ENCODE measurements at places on chromosomes 16 and 17. TPM values are rescaled to one million over a fixed set of nuclear protein-coding genes. Genes with fewer than 3 reads are reported as not detected.

Gene ODAD4
- total RNA-seq, result 0.75 TPM

- no peak for DNase-seq
Measured at GRCh38 chr16:86614699-86615098, 36.4 kb downstream of the FOXL1 start.

DNA sequence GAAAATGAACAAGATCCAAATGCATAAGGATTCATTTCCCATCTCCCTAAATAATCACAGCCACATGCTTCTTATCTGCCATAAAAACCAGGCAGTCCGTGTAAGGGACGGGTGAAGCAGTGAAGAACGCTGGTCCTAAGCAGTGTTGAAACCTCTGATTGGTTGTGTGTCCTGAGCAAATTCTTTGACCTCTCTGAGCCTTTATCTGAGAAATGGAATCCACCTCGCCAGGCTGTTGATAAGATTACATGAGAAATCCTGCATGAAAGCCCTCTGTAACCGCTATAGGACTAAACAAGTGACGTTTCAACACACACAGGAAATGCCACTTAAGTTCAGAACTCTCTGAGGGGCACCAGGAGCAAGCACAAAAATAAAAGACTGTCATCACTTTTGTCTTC lies 26.8 kb downstream of the GAS7 start:
- no peak for DNase-seq

DNA sequence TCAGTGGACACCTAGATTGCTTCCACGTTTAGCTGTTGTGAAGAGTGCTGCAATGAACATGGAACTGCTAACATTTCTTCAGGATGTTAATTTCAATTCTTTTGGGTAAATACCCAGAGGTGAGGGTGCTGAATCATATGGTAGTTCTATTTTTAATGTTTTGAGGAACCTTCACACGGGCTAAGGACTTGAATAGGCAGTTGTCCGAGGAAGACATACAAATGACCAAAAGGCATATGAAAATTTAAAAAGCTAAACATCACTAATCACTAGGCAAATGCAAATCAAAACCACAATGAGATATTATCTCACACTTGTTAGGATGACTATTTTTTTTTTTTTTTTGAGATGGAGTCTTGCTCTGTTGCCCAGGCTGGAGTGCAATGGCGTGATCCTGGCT lies 173.3 kb downstream of the PRKCB start:
- DNase-seq, result no peak

- DNase-seq, result no peak
Measured at GRCh38 chr17:10306585-10306984, 66.2 kb downstream of the MYH13 start.

DNA sequence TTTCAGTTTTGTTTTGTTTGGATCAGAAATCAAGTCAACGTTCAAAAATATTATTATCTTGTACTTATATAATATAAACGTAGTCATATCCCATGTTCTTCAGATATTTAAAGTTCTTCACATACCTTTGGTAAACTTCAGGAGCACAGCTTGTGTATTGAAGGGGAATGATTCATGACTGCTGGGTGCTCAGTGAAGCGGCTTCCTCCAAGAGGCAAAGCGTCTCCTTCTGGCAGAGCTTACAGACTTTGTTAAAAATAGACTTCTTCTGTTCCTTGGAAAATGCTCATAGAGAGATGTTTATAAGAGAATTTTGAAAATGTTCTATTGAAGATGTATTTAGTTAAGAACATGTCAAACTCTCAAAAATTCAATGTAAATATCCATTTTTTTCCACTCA lies 155.6 kb upstream of the CNTNAP4 start:
- DNase-seq, result no peak

Gene SMIM5
- total RNA-seq, result 12.5 TPM

DNA sequence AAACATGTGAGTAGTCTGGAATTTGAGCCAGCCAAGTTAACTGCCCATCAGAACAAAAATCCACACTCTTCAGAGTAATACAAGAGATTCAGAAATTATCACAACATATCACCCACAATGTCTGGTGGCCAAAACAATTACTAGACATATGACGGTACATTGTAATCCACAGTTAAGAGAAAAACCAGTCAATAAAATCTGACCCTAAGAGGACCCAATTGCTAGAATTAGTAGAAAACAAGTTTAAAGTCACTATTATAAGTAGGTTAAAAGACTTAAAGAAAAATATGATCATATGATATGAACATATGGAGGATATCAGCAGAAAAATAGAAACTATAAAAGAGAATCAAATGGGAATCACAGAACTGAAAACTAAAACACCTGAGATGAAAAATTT lies 15.8 kb downstream of the CMTR2 start:
- DNase-seq, result no peak

DNA sequence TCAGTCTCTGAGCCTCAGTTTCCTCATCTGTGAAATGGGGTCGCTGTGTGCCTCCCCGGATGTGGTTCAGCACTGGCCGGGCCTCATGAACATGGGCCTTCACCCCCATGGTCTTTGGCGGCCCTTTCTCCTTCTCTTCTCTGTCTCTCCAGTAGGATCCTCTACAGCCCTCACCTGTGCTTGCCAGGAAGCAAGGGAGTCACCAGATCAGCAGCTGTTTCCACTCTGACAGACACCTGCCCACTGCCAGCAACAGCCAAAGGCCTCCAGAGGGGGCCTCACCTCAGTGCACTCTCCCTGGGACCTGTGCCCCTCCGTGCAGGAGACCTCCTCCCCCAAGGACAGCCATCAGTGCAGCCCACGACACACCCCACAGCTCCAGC lies 89.4 kb downstream of the C16orf78 start:
- DNase-seq, result no peak

DNA sequence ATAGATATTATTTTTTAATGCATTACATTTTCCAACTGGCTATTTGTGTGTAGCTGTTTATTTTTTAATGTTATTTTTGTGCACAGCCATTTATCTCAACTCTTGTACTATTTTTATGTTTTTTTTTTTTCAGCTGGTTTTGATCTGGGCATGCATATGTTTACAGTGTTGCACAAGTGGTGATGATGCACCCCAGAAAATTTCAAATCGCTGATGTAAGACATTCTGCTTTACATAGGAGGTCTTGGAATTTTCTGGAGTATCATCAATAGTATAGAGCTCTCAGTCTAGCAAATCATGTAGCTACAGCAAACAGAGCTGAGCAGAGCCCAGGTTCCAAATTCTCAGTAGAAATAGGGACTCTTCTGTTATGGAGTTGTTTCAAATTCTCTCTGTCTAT lies 30.2 kb downstream of the CACNG5 start:
- no peak for DNase-seq

Gene LLGL1
- total RNA-seq, result 7.9 TPM

- DNase-seq, result peak; percentile 39
Measured at GRCh38 chr17:1010586-1010985, 13.7 kb downstream of the TIMM22 start.

DNA sequence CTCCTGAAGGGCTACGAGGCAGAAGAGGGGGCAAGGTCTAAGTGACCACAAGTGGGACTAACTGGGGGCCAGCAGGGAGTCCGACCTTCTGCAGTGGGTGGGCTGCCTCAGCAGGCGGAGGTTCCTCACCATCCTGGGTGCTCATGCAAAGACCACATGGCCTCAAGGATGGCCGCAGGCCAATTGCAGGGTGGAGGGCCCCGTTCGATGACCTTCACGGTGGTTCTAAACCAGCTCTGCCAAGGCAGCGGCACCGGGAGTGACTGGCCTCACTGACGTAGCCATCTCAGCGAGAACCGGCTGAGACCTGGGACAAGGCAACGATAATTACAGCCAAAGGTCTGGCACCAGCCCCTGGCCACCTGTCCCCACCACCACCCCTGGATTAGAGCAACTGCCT lies 5.7 kb downstream of the SMIM5 start:
- no peak for DNase-seq

DNA sequence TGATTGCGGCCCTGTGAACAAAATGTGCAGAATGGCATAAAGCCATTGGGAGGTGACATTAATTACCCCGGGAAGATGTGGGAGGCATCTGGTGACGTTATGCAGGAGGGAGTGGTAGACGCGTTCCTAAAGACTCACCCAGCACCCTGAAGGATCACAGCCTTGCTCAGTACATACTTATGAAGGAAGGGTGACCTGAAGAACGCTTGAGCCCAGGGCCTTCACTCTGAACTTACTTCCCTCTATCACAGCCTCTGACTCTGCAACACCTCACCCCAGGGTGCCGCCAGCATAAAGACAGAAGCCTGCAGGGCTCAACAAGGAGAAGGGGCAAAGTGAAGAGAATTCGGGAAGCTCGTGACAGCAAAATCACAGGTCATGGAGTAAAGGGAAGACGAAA lies 9.4 kb downstream of the MFSD6L start:
- DNase-seq, result no peak

Gene RABEP2
- 18.2 TPM for total RNA-seq

GRCh38 chr17:61996916-61997605 lies 68.0 kb downstream of the MED13 start:
- no peak for DNase-seq

Gene KRTAP9-4
- total RNA-seq, result not detected

- DNase-seq, result no peak
Measured at GRCh38 chr16:8278031-8278580, 312.2 kb downstream of the TMEM114 start.

DNA sequence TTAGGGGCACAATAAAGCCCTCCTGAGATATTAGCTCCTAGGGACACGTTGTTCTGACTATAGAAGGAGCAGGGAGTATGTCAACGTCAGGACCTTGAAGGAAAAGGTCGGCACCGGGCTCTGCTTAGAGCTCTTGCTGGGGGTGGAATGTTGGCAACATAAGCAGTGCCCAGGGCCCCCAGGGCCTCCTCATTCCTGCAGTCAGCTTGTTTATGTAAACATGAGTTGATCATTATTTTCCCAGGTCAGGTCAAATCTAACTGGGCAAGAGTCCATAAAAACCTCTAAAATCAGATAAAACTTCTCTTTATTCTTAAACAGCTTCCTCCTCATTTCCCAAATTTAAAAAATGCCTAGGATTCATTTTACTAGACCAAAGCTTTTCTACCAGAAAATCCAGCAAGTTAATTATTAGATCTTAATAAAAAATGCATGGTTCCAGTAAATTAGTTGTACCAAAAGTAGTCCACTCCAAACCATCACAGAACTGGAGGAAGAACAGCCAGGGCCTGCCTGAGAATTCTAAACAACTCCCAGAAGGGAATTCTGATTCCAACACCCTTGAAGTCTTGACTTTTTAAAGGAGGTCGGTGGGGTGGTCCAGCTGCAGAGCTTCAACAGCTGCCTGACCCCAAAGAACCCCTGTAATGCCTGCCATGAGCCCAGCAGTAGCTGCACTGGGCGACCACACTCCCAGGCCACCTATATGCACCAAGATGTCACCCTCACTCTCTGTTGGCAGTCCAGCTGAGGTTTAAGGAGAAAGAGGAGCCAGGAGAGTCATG lies 54.3 kb downstream of the AMFR start:
- DNase-seq, result no peak

GRCh38 chr17:74686761-74687160 lies 26.0 kb downstream of the CD300LF start:
- no peak for DNase-seq

Gene TSPAN10
- 0.24 TPM for total RNA-seq

- DNase-seq, result no peak
Measured at GRCh38 chr17:50188921-50189549, 12.4 kb downstream of the COL1A1 start.

Gene SUPT6H
- total RNA-seq, result 38.8 TPM

DNA sequence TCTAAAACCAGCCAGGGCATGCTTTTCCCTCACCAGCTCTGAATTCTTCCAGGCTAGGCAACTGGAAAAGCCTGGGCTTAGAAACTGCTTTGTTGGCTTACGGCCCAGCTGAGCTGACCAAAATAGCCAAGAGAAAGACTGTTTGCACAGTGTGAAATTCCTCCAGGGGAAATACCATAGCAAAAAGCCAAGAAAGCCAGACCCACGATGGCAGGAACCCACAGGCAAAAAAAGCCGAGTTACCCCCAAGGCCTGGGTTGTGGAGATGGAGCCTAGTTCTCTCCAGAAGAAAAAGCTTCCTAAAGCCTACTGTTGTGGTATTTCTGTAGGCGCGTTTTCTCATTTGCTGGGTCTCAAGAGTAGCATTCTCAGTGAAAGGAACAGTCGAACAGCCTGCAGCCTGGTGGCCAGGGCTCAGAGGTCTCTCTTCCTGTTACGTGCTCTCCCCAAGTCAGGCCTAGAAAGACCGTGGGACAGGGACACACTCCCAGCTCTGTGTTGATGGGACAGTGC lies 9.2 kb downstream of the SP2 start:
- peak; percentile 85 for DNase-seq

- no peak for DNase-seq
Measured at GRCh38 chr17:77382966-77383612, 242.3 kb downstream of the SEC14L1 start.

DNA sequence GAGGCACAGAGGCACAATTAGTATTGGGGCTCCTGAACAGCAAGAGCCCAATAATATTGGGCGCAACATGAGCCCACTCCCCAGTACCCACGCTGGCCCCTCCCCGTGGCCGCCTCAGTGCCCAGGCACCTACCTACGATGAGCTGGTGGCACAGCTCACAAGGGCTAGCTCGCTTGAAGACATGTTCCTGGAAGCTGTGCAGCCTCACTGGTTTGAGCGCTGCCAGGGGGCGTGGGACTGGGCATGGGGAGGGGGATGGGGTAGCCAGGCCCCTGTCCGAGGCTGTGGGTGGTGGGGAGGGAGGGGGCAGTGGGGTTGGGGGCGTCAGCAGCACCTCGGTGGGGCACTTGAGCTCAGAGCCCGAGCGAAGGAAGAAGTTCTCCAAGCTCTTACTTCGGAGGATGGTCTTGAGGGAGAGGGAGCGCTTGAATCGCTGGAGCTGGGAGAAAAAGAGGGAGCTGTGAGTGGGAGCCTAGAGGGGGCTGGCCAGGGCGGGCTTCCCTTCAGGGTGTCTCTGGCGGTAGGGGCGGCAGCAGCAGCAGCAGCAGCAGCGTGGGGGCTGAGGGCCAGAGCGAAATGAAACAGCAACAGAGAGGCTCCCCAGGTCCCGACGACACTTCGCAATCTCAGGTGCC lies 7.9 kb downstream of the STAC2 start:
- no peak for DNase-seq

Gene ZPBP2
- not detected for total RNA-seq

- no peak for DNase-seq
Measured at GRCh38 chr16:85765211-85765610, 14.3 kb upstream of the C16orf74 start.
